ENCODE measurements at places on chromosomes 7 and 10. TPM values are rescaled to one million over a fixed set of nuclear protein-coding genes. Genes with fewer than 3 reads are reported as not detected.

DNA sequence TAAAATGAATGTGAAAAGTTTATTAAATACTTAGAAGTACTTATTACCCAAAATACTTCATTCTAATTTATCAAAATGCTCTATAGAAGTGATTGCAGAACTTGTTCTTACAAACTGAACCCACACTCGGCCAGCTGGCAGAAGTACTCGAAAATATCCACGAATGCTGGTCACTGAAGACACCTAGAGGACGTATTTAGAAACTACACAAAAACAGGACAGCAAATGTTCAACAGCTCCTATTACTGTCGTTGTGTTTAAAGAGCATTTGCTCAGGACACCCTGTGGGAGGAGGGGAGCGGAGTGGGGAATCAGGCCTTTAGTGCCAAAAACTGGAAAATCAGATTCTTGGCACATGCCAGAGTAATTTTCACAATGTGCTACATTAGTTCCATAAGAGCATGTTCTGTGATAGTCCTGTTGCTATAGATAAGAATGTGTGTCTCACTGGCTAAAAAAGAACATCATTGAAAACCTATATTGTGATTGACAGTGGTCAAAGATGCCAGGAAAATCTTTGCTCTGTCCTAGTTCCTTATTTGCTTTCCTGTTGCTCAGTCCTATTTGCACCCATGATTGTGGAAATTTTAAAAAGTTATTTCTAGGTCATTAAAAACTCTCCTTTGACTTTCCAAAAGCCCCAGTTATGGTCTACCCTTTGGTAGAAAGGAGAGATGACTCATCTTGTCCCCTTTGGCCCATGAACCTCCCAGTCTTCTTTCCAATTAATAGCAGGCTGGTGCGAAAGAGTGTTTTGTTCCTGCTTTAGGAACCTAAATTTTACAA lies 49.0 kb upstream of the NRBF2 start:
- DNase-seq: no peak

DNA sequence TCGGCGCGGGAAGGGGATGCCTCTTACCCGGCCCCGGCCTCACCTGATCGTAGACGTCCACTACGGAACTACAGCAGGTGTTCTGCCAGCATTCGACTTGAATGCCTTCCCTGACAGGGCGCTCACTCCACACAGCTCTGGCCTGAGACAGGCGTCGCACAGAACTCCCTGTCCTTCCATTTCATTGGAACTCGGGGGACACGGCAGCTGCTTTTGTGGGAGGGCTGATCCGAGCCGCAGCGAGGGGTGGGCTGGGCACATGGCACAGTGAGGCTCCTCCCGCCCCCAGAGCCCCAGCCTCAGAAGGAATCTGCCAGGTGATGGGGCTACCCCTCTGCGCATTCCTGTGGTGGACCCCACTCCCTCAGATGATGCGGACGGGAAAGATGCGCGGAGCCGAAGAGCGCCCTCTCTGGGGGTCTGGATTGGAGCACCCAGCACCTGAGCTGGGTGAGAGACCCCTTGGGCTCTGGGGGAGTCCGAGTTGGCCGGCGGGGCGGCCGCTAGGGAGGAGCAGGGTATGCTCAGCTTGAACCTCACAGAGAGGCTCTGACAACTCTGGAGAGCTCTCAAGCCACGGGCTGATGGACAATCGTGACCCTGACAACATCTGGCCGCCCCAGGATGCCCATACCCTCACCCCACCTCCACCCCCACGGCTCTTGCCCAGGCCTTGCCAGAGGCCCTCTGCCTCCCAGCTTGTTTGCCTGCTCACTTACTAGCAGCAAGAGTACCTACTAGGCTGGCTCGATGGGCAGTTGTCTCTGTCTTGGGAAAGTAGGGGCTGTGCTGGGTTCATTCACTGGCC lies 36.6 kb downstream of the RASGEF1A start:
- peak; percentile 77 for DNase-seq

The GNAT3 gene
- total RNA-seq: not detected

- DNase-seq: no peak
Observed at GRCh38 chr7:22696541-22697228, 30.3 kb upstream of the IL6 start.

DNA sequence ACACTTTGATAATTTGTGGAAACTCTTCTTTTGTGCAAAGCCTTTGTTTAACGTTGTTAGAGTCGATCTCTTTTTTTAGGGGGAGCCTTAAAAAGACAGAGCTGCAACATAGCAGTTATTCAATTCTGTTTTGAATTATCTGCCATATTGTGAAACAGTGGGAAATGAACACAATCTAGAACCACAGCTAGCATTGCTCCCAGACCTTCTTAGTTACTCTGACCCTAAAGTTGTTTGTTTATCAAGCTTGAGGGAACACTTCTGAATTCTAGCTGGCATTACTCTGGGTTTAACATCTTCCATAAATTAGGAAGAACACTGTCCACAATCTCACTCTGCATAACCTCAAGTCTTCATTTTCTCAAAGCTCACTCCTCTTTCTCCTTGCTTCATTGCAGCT lies 217.7 kb downstream of the PRKG1 start:
- DNase-seq: no peak

GRCh38 chr7:131151034-131151433 lies 176.6 kb upstream of the MKLN1 start:
- DNase-seq: no peak

The GALNT17 gene
- total RNA-seq: 2.2 TPM

The INA gene
- not detected for total RNA-seq

- DNase-seq: no peak
Observed at GRCh38 chr10:69663369-69663947, 33.4 kb downstream of the FAM241B start.

The ANKRD2 gene
- total RNA-seq: not detected

GRCh38 chr7:29065181-29065857 lies 81.0 kb downstream of the CPVL start:
- DNase-seq: no peak

Measured in mesenteric fat pad (tissue), 1 donor.